ENCODE measurements at places on chromosomes 2 and 18. TPM values are rescaled to one million over a fixed set of nuclear protein-coding genes. Genes with fewer than 3 reads are reported as not detected.
A peak's percentile ranks its signal among the peaks of the same experiment; 100 is the strongest.

KCNG3 gene
- 0.41 TPM for total RNA-seq

KLHL14 gene
- total RNA-seq: 2.6 TPM

SCN7A gene
- total RNA-seq: 74.1 TPM

TUBB8B gene
- total RNA-seq: not detected

VSNL1 gene
- total RNA-seq: 0.61 TPM

BIRC6 gene
- total RNA-seq: 97.4 TPM

IFIH1 gene
- total RNA-seq: 31.4 TPM

GRCh38 chr2:71778936-71779773 is 325.8 kb downstream of the DYSF start:
- DNase-seq: no peak

- DNase-seq: no peak
These were observed 37.8 kb upstream of the DNMT3A start for GRCh38 chr2:25379535-25379934.

GRCh38 chr18:12026562-12026961 is 45.3 kb downstream of the IMPA2 start:
- DNase-seq: no peak

- DNase-seq: peak; percentile 22
These were observed 31.0 kb downstream of the GLI2 start for GRCh38 chr2:120766470-120767351.

GRCh38 chr2:23635442-23636340 is 250.7 kb downstream of the KLHL29 start:
- DNase-seq: no peak

- DNase-seq: no peak
These were observed 192.5 kb downstream of the HAUS1 start for GRCh38 chr18:46296656-46297055.

DNA sequence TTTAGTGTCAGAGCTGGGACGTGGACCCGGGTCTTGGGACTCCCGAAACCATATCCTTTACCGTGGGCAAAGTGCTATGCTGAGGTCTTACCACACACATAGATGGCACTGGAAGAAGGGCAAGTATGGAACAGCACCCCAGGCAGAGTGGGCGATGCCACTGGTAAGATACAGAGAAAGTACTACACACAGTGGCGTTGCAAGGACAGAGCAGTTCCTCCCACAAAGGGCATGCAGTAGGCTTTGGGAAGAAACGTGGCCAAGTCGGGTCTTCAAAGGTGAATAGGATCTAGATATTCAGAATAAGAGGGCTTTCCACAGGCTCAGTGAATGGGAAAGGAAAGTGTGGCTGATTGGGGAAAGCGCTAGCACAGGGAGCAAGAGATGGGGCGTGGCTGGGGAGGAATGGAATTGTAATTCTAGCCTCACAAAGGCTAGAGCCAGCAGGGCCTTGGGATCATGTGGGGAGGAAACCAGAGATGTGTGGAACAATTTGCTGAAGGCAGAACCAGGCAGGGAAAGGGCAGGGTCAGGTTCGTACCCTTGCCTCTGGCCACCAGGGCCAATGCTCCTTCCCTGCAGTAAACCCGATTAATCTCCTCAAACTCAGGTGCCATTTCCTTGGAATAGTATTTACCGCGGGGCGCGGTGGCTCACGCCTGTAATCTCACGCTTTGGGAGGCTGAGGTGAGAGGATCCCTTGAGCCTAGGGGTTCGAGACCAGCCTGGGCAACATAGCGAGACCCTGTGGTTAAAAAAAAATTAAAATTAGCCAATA is 36.0 kb downstream of the PCBP1 start:
- DNase-seq: peak; percentile 79

DNA sequence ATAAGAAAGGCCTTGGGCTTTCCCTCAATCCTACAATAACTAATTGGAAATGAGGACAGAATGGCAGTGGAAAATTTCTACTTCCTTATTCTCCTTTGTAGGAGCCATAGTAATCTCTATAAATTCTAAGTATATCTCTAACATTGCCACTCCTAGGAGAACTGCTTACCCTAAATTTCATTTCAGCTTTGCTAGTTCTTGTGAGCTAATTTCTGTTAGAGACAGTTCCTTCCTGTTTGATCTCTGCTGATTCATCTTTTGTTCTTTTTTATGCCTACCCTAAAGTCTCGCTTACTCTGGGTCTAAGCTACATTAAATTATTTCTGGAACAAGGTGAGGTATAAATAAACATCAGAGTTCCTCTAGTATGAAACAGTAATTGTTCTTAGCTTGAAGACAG is 25.7 kb downstream of the ABHD3 start:
- no peak for DNase-seq

- no peak for DNase-seq
These were observed 342.8 kb downstream of the EIPR1 start for GRCh38 chr2:3034856-3035255.

DNA sequence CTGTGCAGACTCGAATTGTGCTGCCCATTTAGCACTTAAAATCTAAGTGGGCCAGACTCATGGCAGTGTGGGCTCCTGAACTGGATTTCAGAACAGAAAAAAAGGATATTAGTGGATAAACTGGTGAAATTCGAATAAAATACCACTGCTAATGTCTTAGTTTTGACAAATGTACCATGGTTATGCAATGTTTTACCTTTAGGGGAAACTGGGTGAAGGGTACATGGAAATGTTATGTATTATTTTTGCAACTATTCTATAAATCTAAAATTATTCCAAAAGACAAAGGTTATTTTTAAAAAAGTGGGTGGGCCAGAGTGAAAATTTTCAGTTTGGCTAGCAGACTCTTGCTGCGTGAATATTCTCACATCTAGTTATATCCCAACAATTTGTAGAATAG is 260.6 kb upstream of the CCDC68 start:
- DNase-seq: no peak

DNA sequence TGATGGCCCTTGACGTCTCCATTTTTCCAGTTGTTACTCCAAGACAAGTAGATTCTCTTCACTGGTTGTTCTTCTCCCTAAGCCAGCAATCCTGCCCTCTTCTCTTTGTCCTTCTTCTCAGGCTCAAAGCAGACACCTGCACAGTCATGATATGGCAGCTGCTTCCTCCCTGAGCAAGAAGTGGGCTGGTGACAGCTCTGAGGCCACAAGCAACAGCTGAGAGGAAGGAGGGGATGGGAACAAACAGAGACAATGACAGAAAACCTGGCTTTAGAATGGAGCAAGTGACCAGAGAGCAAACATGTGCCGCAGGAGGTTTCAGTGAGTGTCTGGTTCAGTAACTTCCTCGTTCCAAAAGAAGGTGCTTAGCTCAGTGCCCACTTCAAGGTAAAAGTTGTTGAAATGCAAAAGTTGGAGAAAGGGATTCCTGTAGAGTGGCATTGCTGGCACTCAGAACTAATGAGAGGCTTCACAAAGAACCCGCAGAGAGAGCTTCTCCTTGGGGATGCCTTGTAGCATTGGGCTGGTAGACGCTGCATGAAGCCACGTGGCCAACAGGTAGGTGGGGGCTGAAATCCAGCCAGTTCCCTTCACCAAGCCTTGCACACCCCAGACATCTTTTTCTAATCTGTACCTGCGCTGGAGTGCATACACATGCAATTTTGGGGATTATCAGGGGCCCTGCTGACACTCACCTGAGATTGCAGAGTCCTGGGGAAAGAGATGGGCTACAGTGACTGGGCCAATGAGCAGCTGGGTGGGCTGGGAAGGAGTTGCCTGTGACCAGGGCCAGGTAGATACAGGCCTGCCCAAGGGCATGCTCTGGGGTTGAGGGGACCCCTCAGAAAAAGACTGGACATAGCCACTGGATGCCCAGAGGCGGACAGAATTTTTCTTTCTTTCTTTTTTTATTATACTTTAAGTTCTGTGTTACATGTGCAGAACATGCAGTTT is 153.3 kb upstream of the RAB12 start:
- no peak for DNase-seq

GRCh38 chr2:40353231-40353630 is 98.7 kb downstream of the SLC8A1 start:
- DNase-seq: peak; percentile 56

DNA sequence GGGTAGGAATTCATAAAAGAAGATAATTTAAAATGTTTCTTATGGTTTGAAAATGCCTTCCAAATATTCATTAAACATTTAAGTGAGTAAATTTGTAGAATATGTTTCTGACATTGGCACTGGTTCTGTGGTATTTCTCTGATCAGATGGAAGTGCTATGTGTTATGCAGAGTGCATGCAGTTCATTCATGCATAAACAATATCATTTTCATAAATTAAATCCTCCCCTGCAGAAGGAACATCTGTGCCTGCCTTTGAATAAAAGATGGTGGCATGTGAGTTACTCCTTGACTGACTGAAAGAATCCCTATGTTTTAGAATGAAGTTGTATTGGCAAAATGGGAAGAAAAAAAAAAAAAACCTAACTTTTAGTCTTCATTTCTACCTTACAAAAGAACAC is 5.9 kb downstream of the NEUROD1 start:
- no peak for DNase-seq

All from uterus (tissue), 4 donors.